ENCODE measurements at places on chromosomes 2 and 18.

GRCh38 chr18:39647627-39648534 lies 2082.3 kb upstream of the CELF4 start:
- DNase-seq = no peak
- no peak overlapping the region for H3K27ac ChIP-seq

DNA sequence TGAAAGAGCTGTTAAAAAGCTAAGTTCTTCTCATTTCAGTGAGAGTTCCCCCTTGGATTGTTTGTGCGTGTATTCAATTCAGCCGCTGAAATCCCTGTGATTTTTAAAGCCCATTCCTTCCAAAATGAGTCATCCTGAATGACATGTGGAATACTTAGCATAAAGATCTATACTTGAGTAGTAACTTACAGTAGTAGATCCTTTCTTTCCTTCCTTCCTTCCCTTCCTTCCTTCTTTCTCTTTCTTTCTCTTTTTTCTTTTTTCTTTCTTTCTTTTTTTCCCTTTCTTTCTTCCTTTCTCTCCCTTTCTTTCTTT lies 18.2 kb upstream of the SOX11 start:
- no peaks in the 10 kb centered on the region for H3K4me1 ChIP-seq
- no peaks in the 10 kb centered on the region for H3K27me3 ChIP-seq
- DNase-seq = no peak
- no peaks in the 10 kb centered on the region for H3K36me3 ChIP-seq
- no peak overlapping the region for H3K4me3 ChIP-seq

DNA sequence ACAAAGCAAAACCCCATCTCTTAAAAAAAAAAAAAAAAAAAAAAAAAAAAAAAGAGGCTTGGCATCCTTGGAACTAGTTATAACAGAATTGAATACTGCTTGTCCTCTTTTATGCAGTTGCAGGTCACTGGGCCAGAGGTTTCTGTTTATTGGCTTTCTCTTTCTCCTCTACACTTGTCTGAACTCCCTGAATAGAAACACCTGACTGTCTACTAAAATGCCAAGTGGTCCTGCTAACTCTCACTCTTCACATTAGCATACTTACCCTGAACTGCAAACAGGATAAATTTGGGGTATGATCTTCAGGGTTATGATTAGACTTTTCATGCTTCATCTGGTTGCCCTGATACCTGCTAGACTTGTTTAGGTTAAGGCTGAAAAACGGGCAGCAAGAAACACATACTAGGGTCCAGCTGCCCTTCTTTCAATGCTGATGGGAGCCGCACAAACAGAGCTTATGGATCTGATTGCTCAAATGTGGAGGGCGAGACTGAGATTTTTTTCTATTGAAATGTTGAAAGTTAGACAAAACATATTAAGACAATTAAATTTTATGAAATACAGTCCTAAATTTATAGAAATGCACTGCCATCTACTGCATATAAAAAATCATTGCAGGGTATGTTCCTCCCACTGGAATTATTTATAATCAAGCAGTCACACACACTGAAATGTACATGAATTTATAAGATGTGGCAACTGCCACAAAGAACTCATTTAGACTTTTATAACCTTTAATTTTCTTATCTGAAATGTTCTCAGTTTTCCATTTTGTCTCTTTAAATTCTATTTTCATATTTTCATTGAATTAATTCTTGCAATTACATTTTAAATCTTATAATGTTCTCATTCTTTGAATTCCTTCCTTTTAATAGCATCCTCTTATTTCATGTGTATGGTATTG lies 40.8 kb downstream of the GTF3C3 start:
- no peak overlapping the region for H3K27ac ChIP-seq
- H3K36me3 ChIP-seq = peaks cover 10% of the 10 kb centered on the region
- no peaks in the 10 kb centered on the region for H3K4me1 ChIP-seq
- H3K4me3 ChIP-seq = no peak overlapping the region
- DNase-seq = no peak

- H3K4me3 ChIP-seq = no peak overlapping the region
Observed at GRCh38 chr2:237429753-237430152, 15.8 kb upstream of the COL6A3 start.

- DNase-seq = no peak
- no peaks in the 10 kb centered on the region for H3K27me3 ChIP-seq
- H3K27ac ChIP-seq = no peak overlapping the region
- H3K4me3 ChIP-seq = no peak overlapping the region
Observed at GRCh38 chr2:99598441-99598840, 108.6 kb upstream of the REV1 start.

All from CD4-positive, CD25-positive, alpha-beta regulatory T cell (primary cell).